ENCODE measurements at places on chromosomes 1 and 21.

GRCh38 chr1:82273816-82274215 lies 473.1 kb downstream of the ADGRL2 start:
- no peak for DNase-seq

GRCh38 chr1:72915581-72915980 lies 633.2 kb upstream of the NEGR1 start:
- no peak for DNase-seq

DNA sequence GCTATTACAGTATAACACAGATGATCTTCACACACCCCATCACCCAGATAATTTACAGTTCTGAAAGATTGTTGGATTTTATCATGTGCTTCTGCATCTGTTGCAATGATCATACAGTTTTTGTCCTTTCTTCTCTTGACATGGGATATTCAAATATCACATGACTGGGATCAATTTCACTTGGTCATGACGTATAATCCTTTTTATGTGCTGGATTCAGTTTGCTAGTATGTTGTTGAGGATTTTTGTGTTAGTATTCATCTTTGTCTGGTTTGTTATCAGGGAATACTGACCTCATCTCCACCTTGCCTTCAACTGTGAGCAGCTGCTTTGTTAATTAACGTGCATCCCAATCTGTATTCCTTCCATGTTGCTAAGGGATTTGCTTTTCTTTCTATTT lies 44.7 kb upstream of the DISC1 start:
- DNase-seq: no peak

- no peak for DNase-seq
Measured at GRCh38 chr1:222616525-222616924, 1.4 kb upstream of the MIA3 start.

- DNase-seq: no peak
Measured at GRCh38 chr1:32010246-32010645, 3.4 kb upstream of the KHDRBS1 start.

DNA sequence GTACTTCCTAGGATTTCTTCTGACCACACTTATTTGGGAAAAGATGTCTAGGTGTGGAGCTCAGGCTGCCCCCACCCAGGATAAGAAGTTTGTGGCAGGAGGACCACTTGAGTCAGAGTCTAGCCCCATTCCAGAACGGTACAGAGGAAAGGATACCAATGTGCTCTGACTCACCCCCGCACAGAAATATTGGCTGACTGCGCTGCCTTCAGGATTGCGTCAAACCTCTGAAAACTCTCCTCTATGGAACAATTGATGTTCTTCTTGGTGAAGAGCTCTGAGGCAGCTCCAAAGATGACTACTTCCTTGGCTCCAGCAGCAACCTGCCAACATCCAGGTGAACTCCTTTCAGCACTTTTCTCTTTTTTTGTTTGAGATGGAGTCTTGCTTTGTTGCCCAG lies 11.2 kb downstream of the HMGCL start:
- DNase-seq: no peak

DNA sequence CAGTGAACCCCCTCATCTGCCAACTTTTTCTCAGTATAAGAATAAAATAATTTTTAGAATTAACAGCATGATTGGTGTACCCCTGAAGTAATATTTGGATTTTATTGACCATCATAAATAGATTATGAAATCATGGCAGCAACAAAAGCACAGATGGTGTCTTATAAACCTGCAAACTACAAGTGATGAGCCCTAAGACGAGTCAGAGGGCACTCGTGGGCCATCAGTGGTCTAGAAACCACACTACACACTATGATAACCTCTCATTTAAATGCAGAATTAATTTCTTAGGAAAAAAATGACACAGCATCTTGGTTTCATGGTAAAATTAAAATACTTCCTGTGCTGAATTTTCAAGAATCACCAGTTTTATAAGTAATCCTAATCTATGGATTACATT lies 312.4 kb downstream of the PTBP2 start:
- DNase-seq: no peak

DNA sequence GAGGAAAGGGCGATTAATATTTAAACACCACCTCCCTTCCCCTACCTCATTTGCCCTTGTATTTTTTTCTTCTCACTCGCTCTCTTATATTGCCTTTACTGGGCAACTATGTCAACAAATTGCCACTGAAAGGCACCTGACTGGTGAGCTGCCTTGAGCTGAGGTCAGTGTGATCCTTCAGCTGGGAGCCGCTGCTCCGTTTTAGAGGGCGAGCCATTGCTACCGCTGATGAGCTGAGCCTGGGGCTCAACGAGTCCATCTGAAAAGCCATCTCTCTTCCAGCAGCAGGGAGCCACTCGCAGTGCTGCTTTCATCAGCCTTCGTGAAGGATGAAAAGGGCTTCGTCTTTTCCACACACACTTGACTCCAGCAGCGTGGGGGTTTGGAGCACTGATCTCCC lies 108.0 kb upstream of the KIF26B start:
- no peak for DNase-seq

GRCh38 chr1:21517660-21518480 lies 8.6 kb downstream of the ALPL start:
- no peak for DNase-seq

Measured in frontal cortex (tissue), 4 donors.